ENCODE measurements at places on chromosomes 13 and 19.

GRCh38 chr13:32136716-32137115 is 105.1 kb downstream of the FRY start:
- DNase-seq, result no peak

DNA sequence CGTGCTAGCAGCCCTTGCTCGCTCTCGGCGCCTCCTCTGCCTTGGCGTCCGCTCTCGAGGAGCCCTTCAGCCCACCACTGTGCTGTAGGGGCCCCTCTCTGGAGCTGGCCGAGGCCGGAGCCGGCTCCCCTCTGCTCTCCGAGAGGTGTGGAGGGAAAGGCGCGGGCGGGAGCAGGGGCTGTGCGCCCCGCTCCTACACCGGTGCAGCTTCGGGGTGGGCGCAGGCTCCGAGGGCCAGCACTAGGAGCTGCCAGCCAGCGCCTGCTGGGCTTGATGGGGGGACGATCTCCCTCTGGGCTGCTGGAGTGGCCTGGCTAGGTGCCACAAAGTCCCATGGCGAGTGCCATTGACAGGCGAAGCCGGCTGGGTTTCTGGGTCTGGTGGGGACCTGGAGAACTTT is 365.5 kb downstream of the SLITRK1 start:
- DNase-seq, result no peak

DNA sequence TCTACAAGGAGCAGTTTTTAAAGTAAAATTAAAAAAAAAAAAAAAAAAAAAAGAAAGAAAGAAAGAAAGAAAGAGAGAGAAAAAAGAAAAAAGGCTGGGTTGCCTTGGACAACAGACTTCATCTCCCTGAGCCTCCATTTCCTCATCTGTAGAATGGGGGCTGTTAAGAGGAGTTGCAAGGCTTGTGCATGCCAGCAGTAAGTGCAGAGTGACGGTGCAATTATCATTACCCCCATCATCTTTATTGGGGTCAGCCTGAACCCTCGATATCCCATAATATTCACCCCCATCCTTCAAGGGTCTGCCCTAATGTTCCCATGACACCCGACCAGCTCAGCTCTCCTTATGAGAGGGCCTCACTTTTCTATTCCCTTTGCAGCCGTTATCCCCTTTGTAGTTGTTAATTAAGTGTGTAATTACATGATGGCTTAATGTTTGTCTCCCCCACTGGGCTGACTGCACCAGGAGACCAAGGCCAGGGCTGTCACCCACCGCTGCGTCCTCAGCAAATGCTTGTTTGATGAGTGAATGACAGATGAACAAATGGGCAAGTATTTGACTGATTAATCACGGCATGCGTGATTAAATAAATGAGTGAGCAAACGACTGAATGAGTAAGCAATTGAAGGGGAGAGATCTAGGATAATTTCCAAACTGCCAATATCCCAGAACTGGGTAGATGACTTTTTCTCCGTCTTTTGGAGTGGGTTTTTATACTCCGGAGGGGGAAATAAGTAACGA is 10.1 kb downstream of the FOSB start:
- DNase-seq, result no peak

GRCh38 chr13:93635616-93636032 is 409.0 kb downstream of the GPC6 start:
- DNase-seq, result no peak

DNA sequence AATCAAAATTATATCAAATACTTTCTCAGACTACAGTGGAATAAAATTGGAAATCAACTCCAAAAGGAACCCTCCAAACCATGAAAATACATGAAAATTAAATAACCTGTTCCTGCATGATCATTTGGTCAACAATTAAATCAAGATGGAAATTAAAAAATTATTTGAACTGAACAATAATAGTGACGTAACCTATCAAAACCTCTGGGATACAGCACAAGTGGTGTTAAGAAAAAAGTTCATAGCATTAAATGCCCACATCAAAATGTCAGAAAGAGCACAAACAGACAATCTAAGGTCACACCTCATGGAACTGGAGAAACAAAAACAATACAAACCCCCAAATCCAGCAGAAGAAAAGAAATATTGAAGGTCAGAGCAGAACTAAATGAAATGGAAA is 1460.7 kb downstream of the OLFM4 start:
- no peak for DNase-seq

DNA sequence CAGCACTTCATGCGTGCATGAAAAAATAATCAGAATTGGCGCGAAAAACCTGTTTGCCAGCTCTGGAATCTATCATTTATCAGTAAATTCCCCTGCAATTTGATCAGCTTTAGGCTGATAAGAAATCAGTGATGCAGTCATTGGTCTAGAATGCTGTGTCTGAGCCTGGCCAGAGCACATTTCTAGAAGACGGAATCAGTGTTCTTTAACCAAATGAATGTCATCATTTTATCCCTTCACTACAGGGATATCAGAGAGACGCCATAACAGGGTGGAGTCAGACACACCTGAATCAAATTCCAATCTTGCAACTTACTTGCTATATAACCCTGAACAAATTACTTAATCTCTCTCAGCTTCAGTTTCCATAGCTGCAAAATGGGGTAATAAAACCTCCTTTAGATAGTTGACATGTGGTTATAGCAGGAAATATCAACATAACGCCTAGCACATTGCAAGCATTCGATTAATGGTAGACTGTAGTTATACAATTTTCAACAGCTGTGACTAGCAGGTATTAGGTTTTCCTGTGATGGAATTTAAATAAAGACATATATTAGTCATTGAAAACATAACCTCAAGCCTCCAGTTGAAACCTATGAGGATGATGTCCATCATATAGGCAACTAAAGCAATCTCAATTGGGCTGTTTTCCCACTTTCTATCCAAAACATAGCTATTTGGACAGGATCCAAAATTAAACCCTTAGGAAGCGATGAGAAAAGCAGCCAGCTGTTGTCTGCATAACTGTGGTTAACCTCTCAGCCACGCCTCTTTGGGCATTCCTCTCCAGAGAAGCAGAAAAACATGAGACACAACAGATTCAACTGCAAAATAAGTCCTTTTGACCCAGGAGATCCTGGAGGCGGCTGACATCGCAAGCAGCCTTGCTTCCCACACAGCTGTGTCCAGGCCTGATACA is 51.6 kb upstream of the UBL3 start:
- DNase-seq, result no peak

GRCh38 chr13:46572752-46573431 is 19.9 kb downstream of the LRCH1 start:
- DNase-seq, result no peak

DNA sequence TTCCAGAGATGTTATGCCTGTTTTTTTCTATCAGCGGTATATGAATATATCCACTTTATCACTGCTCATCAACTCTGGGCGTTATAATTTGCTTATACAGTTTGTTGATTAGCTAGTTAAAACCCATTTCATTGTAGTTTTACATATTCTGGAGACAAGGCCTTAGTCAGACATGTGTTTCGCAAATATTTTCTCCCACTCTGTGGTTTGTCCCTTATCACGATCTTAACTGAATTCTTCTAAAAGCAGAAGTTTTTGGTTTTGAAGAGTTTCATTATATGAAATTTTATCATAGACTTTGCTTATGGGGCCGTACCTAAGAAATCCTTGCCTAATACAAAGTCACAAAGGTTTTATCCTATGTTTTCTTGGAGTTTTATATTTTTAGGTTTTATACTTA is 84.6 kb downstream of the FRY start:
- no peak for DNase-seq

DNA sequence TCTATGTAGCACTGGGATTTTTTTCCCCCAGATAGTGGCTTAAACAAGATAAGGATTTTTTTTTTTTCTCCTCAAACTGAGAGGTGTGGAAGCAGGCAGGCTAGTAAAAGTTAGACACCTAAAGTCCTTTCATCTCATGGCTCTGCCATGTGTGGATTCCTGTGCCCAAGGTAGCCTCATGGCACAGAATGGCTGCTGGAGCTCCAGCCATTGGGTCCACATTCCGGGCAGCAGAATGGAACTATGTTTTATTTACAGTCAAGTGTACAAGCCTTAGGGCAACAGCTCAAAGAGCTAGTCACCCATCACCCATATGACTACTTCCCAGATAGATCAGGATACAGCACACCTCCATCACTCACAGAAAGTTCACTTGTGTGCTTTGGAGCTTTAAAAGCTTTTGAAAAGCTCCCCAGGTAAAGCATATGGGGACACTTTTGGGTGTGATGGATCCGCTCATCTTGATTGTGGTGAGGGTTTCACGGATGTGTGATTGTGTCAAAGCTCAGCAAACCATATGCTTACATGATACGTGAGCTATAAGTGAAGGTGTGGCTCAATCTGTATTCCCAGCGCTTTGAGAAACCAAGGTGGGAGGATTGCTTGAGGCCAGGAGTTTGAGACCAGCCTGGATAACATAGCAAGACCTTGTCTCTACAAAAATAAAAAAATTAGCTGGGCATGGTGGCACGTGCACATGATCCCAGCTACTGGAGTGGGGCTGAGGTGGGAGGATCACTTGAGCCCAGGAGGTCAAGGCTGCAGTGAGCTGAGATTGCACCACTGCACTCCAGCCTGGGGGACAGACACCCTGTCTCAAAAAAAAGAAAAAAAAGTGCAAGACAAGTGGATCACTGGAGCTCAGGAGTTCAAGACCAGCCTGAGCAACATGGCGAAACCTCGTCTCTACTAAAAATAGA is 18.1 kb downstream of the PGLS start:
- DNase-seq, result no peak

- peak; percentile 66 for DNase-seq
Observed at GRCh38 chr19:49391581-49392399, 3.7 kb downstream of the KASH5 start.

DNA sequence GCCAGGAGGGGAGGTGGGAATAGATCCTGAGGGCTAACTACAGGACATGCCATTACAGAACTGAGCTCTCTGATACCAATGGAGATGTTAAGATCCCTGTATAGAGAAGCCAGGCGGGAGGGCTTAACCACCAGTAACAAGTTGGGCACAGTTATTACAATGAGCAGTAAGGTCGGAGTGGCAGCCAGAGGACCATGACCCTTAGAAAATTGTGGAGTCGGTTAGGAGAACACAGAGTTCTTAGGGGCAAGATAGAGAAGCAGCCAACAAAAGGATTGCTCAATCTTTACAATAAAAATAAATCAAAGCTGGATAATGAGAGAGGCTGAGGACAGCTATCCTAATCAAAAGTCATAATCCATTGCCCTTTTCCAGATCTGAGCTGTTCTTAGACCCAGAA is 10.4 kb downstream of the CPB2 start:
- no peak for DNase-seq

- no peak for DNase-seq
Observed at GRCh38 chr19:1961000-1961883, 20.3 kb downstream of the CSNK1G2 start.

DNA sequence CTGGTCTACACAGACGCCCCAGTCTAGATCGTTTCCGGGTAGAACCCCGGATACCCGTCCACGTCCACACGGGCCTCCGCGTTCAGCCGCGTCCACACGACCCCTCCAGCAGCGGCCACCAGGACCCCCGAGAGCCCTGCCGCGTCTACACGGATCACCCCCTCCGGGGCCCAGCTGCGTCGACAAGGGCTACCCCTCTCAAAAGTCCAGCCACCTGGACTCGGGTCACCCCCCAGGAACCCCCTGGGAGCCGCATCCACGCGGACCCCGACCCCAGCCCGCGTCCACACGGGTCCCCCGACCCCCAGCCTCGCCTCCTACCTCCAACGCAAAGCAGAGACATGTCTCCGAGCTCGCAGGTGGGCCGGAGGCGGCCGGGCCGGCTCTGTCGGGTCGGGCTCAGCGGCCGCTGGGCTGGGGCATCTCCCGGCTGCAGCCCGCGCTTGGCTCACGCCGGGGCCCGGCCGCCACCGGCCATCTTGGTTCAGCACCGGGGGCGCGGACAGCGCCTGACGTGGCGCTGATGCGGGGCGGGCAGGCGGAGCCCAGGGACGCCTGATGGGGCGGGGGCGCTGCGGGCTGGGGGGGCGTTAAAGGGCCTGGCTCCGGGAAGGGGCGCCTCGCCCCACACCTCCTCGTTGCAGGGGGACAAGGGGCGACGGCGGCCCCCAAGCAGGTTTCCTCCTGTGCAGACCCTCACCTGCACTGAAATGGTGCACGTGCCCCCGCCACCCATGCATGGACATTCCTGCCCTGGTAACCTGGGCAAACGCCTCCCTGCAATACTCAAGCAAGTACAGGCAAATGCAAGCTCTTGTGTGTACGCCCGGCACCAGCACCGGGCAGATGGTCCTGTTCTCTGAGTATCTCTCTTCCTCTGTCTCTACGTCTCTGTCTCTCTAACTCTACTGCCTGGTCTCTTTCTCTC is at the start of gene UNC13A:
TSS of gene UNC13A (minus strand) at position 498 of the 928 bp plus-strand sequence. CDS start at position 343, 155 bp downstream.
- DNase-seq, result no peak

- DNase-seq, result no peak
Observed at GRCh38 chr13:33678906-33679657, 138.9 kb upstream of the RFC3 start.

DNA sequence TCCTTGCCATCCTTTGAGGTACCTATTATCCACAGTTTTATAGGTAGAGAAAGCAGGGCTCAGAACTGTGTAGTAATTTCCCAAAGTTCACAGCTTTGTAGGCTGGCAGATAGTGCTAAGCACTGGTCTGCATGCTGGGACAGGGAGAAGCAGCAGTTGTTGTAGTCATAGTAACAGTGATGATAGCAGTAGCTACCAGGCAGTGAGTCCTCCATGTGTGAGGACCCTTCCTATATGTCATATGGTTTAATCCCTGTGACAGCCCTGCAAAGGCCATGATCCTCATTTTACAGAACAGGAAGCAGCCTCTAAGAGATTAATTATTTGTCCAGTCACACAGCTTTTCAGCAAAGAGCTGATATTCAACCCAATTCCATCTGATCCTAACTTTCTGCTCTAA is 21.0 kb downstream of the SERP2 start:
- no peak for DNase-seq

DNA sequence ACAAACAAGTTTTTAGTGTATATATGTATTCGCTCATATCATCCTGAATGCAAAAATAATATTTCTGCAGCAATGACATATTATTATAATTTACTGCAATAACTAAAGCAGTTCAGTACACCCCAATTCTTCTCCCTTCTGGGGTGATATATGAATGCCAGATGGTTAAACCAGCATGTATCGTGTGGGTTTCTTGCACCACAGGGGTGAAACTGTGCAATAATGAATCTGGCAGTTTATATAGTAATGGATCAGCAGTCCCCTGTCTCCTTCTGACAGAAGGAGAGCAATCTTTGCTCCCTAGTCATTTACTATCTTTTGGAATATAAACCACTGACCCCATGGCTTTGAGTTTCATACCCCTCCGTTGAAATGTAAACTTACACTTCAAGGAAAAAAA is 228.6 kb upstream of the KLHL1 start:
- DNase-seq, result no peak

Measured in NCI-H1092 (cell line).